ENCODE measurements at places on chromosomes 16 and 17.

DNA sequence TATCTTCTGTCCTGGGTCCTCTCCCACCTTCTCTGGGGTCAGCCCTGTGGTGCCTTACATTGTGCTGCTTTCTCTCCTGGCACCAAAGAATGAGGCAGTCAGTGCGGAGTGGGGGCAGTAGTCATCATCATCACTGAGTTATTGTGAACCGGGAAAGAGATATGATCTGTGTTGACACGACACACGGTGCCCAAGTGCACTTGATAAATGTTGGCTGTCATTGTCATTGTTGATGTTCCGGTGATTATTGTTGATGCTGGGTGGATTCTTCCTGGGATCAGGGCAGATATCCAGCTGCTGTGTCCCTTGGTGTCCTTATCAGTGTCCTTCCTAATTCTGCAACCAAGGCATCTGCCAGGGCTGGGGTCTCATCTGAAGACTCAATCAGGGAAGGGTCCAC is 121.7 kb downstream of the ABCC6 start:
- DNase-seq, result peak; percentile 48

DNA sequence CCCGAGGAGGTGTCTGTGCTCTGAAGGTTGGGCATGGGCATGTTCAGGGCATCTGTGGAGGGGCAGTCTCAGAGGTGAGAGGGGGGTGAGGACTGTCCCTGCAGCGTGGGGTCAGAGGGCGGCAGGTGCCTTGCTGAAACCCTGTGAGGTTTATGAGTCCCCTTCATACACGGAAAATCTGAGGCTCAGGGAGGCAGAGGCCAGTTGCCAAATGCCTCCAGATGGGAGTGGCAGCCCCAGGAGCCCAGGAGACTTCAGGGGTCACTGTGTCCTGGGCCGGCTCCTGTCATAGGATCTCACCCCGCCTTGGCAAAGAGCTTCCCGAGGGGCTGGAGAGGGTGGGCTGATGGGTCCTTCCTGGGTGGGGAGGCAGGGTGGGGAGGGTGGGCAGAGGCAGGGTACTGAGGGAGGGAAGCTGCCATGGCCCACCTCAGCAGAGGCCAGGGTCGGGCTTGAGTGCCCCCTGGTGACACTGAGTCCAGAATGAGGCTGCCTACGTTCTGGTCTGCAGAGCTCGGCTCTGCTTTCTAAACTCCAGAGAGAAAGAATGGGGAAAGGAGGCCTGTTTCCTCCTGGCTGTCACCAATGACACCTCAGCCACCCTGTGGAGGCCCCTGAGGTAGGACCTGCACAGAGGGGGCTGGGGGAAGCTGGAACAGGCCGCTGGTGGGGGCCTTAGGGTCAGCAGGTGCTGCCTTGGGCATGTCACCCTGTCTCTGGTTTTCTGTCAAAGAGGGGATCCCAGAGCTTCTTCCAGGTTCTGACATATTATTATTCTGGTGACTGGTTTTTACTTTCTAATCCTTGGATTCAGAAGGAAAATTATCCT is 1.1 kb downstream of the LGALS9 start:
- no peak for DNase-seq

GRCh38 chr16:75230471-75231110 is 11.8 kb downstream of the CTRB1 start:
- DNase-seq, result no peak

GRCh38 chr17:47719411-47720152 is 13.5 kb upstream of the TBX21 start:
- no peak for DNase-seq

- no peak for DNase-seq
Observed at GRCh38 chr16:89160977-89161701, 10.4 kb upstream of the CDH15 start.

DNA sequence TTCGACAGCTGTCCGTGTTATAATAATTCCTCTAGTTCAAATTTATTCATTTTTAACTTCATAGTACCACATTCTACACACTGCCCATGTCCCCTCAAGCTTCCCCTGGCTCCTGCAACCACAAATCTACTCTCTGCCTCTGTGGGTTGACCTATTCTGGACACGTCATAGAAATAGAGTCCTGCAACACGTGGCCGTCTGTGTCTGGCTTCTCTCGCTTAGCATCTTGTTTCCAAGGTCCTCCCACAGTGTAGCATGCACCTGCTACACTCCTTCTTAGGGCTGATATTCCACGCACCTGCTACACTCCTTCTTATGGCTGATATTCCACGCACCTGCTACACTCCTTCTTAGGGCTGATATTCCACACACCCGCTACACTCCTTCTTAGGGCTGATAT is 16.5 kb downstream of the SCGB1C2 start:
- DNase-seq, result no peak

GRCh38 chr17:81040791-81041337 is 5.9 kb downstream of the BAIAP2 start:
- no peak for DNase-seq

DNA sequence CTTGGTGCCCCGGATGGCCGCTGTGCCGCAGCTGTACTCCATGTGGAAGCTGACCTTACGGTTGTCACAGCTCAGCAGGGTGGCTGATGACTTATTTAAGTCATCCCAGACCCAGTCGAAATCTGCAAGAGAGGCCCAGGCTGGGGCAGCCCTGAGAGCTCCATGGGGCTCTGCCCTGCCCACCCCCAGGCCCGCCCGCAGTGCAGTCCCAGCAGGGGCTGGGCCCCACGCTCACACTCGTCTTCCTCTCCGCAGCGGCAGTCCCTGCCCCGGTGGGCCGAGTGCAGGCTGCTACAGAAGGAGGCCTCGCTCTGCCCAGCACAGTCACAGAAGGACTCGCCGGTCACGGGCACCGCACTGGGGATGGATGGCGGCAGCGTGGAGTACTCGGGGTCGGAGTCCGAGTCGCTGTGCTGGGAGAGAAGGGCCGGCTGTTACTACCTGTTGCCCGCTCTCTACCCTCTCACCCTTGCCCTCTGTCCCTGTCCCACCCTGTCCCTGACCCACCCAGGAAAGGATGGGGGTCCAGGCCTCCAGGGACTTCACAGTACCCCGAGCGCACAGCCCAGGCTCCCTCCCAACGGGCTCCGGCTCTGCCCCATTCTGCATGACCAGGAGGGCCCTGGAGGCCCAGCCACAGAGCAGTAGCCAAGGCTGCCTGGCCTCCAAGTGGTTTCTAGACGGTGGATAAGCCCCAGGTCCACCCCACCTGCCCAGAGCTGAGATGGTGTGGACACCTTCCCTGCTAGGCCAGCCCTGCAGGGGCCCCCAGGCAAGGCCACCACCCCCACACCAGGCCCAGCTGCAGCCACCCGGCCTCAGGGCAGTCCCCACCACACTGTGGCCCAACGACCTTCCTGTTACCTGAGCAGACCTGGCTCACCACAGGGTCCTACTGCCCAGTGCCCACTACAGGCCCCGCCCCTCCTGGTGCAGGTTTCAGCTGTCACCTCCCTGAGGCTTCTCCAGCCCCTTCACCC is 3.9 kb downstream of the SPSB3 start:
- DNase-seq, result no peak

DNA sequence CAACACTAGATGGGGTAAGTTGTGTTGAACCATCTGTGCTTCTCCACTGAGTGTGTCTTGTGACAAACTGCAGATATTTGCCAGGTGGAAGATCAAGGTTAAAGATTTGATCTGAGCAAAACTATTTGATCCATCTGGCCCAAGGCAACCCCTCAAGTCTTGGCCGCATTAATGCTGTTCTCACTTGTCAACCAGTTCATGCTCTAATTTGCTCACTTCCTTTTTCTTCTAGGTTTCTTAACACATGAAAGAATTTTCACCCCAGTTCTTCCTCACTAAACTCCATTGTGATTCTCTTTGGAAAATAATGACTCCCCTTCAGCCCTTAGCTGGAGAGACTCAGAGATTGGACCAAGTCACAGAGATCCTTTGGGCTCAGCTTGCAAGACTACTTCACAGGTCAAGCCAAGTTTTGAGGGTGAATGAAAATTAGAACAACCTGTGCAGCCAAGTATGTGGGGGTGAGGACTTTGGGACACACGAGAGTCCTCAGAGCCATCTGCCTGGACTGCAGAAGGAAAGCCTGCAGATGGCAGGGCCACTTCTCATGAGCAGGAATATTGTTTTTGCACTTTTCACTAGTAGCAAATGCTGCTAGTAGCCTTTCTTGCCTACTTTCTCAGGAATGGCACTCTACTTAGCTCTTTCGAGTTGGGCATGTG is 166.5 kb downstream of the AXIN2 start:
- no peak for DNase-seq

DNA sequence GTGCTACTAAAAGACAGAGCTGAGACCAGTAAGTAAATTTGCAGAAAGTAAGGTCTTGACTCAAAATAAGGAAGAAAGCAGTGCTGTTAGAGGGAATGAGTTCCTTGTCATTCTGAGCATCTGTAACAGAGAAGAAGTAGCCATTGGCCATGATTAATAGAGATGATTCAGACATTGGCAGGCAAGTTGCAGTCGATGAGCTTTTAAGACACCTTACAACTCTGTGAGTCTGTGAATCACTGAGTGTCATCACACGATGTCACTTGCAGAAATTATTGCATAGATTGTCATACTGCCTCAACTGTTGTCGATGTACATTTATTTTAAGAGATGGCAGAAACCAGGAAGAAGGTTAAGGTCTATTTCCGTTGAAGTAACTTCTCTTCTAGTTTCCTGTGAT is 201.1 kb upstream of the CDH13 start:
- no peak for DNase-seq

GRCh38 chr16:53014287-53014686 is 38.4 kb downstream of the CHD9NB start:
- no peak for DNase-seq

DNA sequence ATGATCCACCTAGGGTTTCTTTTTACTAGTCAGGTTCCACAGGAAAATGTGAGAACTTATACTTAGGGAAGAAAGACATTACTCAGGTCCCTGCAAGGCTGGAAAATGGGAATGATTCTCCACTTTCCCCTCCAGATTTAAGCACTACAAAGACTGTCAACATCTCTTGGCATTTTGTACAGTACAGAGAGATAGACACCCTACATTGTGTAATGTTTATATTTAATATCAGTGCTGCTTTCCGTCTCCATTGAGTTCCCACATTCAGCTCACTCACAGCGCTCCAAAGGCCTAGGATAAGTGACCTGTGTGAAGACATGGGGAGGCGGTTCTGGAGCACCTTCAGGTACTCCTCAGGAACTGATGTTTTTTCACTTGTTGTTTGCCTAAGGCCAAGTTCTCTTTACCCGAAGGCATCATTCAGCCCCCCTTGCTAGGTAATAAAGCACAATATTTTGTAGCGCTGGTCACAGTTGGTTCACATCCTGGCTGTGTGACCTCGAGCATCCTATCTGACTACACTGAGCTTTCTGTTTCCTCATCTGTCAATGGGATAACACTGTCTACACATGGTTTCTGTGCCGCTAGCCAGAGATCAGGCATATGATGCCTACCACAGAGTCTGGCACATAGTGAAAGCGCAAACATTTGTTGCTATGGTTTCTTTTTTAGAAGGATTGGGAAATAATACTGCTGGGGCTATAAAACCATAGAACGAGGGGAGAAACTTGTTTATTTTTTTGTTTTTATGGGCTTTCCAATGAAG is 226.6 kb downstream of the ZFHX3 start:
- DNase-seq, result no peak

DNA sequence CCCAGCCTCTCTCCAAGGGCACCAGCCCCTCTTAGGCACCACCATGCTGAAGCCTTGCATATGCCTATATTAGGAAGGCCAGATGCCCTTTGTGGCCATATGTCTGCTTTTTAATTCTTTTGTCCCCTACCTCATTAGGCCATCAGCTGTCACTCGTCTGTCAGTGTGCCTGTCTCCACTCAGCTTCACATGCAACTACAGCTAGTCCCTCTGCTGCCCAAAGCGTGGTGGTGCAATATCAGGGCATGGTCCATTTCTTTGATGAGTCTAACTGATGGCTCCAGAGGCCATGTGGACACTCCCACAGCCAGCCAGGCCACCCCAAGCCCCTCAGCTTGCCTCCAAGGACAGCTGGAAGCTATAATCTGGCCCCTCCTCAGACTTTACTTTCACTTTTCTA is 36.3 kb downstream of the MYO18A start:
- DNase-seq, result no peak

DNA sequence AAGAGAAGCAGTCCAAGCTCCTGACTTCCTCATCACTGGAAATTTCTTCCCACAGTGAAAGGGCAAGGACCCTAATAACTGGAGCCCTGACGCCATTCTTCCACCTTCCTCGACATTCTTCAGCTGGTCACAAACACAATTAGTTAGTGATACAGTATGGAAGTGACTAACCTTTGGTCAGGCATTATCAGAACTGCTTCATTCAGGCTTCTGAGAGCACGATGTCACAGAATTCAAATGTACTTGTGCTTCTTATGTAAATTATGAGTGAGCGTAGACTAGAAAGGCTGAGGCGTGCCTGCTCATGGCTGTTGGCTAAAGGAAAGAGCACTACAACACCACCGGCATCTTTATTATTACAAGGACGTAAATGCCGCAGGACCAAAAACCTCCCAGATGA is 302.9 kb upstream of the AXIN2 start:
- DNase-seq, result no peak

GRCh38 chr17:32976131-32976530 is 15.5 kb upstream of the SPACA3 start:
- DNase-seq, result no peak

- no peak for DNase-seq
Observed at GRCh38 chr17:76314392-76315227, 6.5 kb upstream of the QRICH2 start.

DNA sequence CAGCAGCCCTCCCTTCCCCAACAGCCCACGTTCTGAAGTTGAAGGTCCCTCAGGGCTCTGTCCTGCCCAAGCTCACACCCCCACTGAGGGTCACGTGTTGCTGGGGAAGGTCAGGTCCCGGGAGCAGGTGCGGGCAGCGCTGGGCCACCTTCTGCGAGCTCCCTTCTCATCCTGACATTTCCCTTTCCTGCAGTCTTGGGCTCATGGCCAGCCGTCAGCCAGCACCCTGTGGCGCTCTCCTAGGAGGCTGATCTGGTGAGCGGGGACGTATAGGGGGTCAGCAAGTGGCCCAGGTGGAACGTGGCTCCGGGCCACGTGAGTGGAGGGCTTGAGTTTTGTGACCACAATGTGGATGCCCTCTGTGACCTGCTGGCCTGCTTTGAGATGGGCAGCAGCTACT is 73.4 kb downstream of the RAP1GAP2 start:
- DNase-seq, result no peak

- no peak for DNase-seq
Observed at GRCh38 chr16:55225972-55226542, 97.9 kb upstream of the IRX6 start.

DNA sequence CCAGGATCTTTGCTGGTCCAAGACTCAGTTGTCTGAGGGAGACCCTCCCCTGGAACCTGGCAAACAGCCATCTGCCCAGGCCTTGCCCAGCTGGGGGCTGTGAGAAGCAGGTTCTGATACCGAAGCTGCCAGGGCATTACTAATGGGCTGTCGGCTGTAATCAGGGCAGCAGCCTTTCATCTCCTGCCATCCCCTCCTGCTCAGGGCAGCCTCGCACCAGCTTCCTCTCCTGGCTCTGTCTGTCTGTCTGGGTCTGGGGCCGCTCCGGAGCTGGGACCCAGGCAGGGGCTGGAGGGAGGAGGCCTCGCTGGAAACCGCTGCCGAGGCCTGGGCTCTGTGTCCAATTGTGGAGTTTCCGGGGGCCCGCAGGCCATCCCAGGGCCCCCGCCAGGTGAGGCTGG is 21.6 kb upstream of the BRD7 start:
- DNase-seq, result no peak

- no peak for DNase-seq
Observed at GRCh38 chr16:17265154-17265553, 205.6 kb downstream of the XYLT1 start.

All from NCI-H2029 treated with DMSO at 0.1 percent for 48 hours (cell line).